ENCODE measurements at places on chromosomes 1 and 21.

- peak; percentile 9 for DNase-seq
Observed at GRCh38 chr1:198756470-198756869, 117.6 kb downstream of the PTPRC start.

DNA sequence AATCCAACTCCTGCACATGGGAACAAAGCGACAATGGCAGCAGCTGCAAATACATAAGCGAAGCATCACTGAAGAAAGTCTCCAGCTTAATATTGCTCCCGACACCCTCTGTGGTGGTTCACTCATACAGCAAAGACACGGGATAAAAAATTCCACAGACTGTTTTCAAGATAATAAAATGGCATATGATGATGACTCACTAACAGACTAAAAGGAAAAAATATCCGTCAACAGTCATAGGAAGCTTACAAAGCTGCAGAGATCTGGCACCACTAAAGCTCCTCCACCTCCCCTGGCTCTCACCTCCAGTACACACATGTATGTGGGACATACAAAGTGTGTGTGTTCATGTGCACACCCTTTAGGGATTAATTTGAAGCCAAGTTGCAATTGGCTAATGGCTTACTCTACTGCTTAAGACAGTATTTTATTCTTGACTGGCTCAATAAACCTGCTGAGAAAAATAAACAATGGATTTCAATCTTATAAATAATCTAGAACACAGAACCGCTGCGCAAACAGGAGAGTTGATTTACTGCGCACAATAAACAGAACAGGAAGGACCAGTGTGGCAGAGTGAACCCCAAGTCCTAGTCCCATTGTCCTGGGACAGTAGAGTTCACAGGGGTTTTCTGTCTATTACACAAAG, 94.4 kb downstream of the SLC45A1 start:
- DNase-seq, result peak; percentile 88

DNA sequence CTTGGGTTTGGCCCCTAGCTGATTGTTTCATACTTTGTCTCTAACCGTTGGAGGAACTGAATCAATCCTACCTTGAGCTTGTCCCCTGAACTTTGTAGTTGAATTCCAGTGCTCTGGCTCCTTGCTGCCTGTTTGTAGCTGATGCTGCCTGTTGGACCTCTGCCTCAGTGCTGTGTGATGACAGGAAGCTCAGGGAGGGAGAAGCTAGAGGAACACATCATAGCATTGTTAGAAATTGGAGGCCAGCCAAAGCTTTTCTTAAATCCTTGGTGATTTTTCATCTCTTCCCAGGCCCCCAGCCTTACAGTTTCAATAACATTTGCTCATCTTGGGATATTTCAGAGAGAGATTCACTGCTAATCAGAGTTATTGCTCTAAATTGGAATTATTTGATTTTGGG, 34.0 kb downstream of the MACF1 start:
- DNase-seq, result peak; percentile 54

- DNase-seq, result no peak
Observed at GRCh38 chr1:24421502-24421901, 5.9 kb downstream of the NIPAL3 start.

DNA sequence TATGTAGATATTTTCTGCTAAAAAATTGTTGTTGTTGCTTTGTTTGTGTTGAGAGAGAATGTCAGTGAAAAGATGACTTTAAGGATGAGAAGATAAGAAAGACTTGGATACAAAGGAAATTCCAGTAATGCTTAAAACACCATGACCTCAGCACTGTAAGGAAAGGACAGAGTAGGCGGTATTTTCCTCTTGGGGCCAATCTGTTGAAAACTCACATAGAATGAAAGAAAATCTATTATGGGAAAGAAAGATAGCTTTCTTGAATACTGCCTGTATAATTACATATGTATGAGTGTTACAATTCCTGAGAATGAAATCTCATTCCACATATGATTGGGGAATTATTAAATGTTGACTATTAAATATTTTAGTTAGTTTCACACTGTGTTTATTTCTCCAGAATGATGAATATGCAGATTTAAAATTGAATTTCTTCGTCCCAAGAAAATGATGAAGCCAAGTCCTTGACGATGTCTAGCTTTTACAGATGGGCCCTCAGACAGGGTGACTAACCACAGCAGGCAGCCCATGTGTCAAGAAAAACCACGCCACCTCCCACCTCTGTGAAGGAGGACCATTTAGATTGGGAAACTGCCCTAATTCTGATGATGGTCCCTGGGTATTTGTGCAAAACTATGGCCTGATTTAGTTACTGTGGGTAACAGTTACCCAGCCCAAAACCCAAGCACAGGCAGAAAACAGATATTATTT, 49.7 kb upstream of the LMO4 start:
- DNase-seq, result no peak

DNA sequence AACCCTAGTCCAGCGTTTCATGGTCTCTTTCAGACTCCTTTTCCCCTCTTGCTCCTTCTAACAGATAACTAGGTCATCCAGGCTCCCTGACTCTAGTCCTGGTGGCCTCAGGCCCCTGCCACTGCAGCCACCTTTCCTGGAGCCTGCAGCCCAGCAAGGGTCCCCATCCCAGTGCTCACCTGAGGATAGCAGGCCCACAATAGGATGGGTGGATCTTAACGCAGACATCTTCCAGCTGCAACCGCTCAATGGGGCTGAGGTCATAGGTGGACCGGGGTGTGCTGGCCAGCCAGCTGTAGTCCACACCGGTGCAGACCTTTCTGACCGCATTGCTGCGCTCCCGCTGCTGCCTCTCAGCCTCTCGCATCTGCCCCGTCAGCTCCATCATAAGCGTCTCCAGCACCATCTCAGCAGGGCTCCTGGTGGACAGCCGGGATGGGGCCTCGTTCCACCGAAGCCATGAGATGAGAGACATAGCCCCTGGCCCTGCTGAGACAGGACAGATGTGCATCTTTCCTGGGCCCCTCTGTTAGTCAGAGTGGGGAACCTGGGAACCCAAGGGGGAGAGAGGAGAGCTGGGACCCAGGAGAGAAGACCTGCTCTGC, 10.9 kb downstream of the RD3 start:
- DNase-seq, result no peak

GRCh38 chr1:181043025-181043888, 9.5 kb downstream of the MR1 start:
- peak; percentile 18 for DNase-seq

GRCh38 chr1:214028095-214028494, 40.3 kb downstream of the PROX1 start:
- no peak for DNase-seq

DNA sequence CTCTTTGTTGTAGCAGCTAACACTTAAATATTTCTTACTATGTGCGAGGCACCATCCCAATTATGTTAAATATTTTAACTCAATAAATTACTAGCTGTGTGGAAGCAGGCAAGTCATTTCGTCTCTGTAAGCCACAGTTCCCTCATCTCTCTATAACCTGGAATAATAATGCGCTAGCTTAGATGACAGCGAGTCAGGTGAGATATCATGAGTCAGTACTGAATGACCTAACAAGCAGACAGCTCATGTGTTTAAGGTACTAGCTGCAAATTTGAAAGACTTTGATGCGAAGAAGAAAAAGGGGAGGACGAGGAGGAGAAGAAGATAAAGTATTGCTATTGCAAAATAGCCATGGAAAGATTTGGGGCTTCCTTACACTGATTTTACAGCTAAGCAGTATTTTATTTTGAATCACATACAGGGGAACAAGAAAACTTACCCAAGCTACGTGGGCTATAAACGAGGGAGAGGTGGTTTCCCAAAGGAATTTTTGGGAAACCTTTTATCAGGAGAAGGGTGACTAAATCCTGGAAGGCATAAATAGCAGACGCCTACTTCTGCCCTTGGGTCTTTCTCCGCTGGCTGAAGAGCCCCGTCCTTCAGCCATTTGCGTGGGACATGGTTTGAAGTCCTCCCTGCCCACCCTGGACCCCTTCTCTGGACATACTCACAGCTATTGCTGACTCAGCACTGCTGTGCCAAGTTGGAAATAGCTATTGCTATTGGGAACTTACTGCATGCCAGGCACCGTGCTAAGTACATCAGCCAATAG, 8.9 kb downstream of the CITED4 start:
- no peak for DNase-seq

- DNase-seq, result no peak
Observed at GRCh38 chr1:65148548-65149350, 746 bp downstream of the AK4 start.

GRCh38 chr1:223010582-223011504, 132.2 kb downstream of the TLR5 start:
- DNase-seq, result peak; percentile 24

DNA sequence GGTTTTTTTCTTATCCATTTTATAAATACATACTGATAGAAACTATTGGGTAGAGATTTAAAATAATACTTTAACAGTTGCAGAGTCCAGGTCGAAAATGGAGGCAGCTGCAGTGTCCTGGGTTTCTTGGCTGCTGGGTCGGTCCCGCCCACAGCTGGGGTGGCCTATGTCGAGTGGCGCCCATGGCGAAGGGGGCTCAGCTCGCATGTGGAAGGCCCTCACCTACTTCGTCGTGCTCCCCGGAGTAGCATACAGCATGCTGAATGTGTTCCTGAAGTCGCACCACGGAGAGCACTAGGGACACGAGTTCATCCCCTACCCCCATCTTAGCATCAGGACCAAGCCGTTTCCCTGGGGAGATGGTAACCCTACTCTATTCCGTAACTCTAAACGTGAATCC, 1304.9 kb upstream of the ADGRL2 start:
- DNase-seq, result no peak

GRCh38 chr21:44548922-44549321, 2.4 kb downstream of the KRTAP10-2 start:
- no peak for DNase-seq

DNA sequence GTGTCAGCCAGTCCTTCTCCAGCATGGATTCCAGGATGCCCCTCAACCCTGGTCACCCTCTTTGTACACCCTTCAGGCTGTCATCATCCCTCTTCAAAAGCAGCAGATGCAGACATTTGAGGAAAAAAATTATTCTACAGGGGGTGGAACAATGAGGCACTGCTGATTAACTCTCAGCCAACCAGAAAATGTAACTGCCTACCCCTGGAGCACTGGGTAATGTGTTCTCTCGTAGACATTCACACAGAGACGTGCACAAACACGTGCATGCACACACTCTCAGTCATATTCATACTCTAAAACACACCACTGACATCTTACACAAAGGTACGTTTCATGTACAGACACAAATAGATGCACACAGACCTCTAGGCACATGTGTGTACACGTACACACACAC, 175.4 kb downstream of the TRABD2B start:
- no peak for DNase-seq

DNA sequence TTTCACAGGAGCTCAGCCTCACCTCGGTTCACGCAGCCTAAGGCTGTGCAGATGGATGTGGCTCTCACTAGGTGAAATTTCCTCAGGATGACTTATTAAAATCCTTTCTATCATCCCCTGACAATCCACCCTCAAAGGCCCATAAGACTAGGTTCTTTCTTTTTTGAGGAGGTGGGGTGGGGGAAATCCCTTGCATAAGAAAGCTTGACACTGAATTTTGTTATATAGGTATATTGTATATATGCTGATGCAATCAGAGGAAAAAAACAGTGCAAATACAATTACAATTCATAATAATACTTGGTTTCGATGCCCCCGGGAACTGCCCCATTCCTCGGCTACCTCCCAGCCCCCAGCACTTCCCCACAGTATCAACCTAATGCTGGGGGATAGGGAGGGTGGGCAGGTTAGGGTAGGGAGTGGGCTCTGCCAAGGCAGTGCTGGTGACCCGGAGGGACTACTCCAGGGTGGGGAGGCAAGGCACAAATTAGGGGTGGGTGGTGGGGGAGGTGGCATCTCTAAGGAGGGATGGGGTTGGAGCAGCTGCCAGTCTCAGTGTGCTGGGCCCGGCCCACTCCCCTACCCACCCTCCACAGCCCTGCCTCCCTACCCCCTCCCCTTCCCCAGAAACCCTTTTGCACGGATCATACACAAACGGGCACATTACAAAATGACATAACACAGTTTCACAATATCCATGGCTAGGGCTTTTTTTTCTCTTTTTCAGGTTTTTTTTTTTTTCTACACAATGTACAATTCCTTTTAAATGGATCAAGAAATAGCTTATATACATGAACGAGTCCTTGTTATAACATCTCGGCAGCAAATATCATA, 30.9 kb downstream of the SLC27A3 start:
- DNase-seq, result no peak

DNA sequence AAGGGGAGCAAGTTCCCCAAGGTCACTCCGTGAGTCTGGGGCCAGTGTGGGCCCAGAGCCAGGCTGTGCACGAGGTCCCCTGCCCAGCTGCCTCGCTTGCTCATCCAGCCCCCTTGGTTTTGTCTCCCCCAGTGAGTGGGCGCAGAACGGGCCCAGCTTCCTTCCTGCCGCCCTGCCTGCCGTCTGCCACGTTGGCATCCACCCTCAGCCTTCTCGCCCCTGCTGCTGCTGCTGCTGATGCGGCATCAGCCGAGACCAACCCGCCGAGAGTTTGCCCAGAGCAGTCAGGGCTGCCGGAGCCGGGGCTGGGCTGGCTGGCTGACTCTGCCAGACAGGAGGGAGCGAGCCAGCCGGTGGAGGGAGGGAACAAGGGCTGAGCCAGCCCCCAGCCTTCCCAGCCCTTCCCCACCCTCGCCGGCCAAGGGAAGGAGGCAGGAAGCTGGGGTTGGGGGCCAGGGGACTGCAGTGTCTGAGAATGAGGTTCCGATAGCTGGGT, 31.4 kb upstream of the WASF2 start:
- no peak for DNase-seq

DNA sequence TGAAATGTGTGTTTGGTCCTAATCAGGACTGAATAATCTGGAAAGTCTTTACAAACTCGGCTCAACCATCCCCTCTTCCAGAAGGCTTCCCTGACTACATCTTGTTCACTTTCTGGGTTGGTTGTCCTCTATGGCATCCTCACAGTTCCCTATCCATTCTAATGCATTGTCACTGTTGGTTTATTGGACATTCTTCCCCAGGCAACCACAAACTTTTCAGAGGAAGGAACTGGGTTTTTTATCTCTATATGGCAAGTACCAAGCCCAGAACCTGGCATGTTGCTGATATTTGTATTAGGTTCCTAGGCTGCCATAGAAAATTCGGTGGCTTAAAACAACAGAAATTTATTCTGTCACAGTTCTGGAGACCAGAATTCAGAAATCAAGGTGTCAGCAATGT, 363.5 kb upstream of the ST6GALNAC5 start:
- DNase-seq, result no peak

DNA sequence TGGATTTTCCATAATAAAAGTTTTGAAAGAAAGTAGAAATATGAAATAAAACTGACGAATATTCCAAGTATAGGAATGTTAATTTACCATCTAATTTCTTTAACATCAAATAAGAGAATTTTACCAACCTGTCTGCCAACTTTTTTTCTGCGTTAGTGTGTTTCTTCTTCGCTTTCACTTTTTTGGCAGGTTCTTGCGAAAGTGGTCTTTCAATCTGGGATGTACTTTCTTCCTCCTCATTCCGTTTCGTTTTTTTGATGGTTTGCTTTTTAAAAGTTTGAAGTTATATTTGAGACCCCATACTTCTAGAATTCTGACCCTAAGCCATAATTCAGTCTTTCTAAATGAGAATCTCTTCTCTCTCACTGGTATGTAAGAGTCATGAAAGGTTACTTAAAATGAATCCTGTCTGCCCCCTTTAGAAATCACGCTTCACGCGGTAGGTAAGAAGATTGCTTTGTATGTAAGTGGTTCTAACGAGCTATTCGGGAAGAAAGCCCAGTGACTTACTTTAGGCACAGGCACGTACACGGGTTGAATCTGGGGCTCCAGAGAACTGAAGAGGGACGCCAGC, 580 bp downstream of the RBM34 start:
- peak; percentile 48 for DNase-seq
